Activated T-helper 1 cell treated with anti-CD3 and anti-CD28 coated beads, Interleukin-2, amount 50 U/mL, for 16 hours (primary cell): ENCODE measurements at places on chromosomes 6 and 20.

DNA sequence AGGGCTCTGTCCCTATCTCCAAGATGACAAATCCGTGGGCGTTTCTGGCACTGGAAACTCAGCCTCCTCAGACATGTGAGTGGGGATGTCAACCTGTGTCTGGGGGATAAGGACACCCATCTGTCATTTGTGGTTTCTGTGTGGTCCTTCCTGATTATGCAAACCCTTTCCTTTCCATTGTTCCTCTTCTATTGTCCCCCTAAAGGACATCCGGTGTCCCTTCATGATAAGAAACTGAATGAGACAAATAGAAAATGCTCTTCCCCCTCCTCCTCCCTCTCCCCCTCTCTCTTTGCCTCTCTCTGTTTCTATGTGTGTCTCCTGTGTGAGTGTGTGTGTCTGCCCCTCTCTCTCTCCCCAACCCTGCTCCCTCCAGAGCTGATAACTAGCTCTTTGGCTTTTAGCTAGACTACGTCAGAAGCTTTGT lies 11.5 kb upstream of the GLP1R start:
- no peak for DNase-seq

DNA sequence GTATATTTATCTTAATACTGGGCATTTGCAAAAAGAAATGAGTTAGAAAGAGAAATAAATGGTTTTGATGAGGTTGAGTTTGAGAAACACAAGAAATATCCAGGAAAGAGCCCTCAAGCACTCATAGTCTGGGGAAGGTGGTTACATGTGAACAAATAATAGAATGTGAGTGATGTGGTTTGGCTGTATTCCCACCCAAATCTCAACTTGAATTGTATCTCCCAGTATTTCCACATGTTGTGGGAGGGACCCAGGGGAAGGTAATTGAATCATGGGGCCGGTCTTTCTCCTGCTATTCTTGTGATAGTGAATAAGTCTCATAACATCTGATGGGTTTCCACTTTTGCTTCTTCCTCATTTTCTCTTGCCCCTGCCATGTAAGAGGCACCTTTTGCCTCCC lies 334.1 kb downstream of the COL12A1 start:
- no peak for DNase-seq

GRCh38 chr6:11198663-11199603 lies 33.5 kb downstream of the NEDD9 start:
- no peak for DNase-seq

- no peak for DNase-seq
Observed at GRCh38 chr20:13857304-13857703, 72.5 kb downstream of the NDUFAF5 start.

DNA sequence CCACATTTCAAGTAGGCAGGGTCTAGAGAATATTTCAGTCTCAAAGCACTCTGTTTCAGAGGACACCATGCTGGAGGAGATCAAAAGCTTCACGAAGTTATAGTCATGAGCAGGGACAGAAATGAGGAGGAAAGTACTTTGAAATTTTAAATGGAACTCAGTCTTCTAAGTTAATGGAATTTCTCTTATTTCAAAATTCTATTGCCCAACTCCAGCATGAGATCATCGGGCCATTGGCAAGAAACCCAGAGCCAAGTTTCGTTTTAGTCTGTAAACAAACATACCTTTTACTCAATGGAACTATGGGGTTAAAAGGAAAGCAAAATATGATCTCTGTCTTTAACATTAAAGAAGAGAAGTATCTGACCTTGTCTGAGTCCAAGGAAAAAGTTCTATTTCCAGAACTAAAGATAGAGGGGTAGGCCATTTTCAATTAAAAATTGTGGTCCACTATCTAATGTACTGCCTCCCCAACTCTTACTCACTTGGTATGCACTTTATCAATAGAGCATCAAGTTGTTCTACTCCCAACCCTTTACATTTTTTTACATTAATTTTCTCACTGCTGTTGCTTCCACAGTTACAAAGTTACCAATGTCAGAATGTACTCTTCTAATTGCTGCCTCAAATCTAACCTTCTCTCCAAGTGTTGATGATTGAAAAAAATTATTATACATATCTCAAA lies 235.3 kb upstream of the NRSN1 start:
- DNase-seq, result no peak

DNA sequence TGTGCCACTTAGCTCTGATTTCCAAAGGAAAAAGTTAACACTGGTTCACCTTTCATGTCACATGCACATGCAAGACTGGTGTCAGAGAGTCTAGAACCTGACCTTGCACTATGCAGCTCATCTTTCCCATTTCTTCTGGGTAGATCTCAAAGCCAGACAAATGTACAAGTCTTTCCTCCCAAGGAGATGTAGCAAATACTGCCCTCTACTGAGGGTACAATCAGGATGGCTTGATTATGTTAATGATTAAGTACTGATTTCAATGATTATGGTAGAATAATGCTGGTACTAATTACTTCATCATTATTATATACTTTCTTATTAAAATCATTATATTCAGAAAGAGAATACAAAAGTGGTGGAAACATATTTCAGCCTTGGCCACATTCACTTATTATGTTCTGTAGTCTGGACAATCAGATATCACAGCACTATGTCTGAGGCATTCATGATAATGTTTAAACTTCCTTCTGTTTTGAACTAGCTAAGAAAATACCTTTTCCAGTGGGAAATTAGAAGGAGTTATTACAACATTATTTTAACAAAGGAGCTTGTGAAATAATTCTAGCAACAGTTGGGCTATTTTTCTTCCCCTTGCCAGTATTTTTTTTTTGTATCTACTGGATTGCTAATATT lies 68.5 kb upstream of the FOXO3 start:
- DNase-seq, result no peak

GRCh38 chr6:53239526-53239925 lies 90.9 kb upstream of the GCM1 start:
- DNase-seq, result no peak

GRCh38 chr6:89284963-89285735 lies 29.9 kb downstream of the GABRR2 start:
- no peak for DNase-seq

DNA sequence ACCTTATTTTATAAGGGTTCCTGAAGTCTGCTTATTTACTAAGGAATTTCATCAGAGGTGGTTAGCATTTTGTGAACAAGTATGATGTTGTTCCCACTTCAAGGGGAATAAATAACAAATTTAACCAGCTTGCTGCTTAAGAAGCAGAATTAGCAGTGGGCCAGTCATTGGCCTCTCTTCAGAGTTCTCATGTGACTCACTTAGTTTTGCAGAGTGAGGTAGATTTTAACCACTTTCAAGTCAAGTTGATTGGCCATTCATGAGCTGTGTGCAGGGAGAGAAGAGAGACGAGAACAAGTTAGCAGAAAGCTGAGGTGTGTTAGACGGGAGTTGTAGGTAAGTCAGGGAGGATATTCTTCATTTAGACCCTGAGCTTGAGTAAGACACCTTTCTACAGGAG lies 18.1 kb downstream of the TOP1 start:
- no peak for DNase-seq

DNA sequence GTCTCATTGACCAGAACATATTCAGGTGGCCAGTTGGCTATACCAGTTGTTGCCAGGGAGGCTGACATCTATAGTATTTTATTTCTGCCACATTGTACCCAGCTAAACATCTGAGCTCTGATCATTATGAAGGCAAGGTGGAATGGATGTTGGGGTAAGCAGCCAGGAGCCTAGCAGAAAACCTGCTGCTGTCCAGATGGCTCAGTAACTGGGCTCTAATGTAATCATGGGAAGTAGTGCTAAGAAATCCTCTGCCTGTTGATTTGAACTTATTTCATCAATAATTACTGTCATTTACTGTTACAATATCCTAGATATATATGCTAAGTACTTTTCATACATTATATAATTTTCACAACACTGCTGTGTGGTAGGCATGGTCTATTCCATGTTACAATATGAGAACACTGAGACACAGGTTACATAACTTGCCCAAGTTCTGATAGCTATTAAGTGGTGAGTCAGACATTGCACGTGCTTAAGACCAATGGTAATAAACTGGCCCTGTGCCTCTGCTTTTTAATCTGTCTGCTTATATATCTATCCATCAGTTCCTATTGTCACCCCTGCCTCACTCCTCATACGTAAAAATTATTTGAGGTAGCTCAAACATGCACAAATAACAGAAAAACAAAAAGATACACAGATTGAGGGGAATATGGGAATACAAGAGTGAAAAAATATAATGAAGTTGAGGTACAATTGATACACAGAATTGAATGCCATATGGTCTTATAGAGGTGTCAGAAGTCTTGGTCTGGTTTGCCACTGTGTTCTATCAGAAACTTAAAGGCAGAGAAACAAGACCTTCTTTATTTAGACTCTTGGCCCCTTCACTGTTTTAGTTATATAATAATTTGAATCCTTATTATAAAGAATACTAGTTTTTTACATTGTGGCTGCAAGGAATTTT lies 25.2 kb downstream of the TBPL1 start:
- DNase-seq, result no peak

DNA sequence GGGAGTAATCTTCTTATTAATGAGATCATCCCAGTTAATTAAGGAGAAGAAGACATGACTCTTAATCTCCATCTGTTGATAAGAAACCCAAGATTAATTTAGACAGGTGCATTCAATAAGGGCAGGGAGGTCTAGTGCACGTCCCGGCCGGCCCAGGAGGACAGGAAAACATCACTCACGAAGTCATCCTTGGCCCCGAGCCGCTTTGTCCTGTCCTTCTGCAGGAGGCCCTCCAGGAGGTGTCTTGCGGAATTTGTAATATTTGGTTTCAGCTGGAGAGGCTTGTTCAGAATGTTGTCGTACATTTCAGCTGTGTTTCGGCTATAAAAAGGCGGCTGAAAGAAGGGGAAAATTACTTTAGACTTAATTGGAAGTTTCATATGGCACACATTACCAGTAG lies 118.4 kb upstream of the SLC2A12 start:
- DNase-seq, result no peak

- no peak for DNase-seq
Observed at GRCh38 chr20:3612795-3613572, 50.2 kb downstream of the GFRA4 start.

GRCh38 chr6:143115728-143116127 lies 55.0 kb downstream of the AIG1 start:
- DNase-seq, result no peak
